ENCODE measurements at places on chromosomes 6 and 20.

- no peak for DNase-seq
Observed at GRCh38 chr20:13024596-13024995, 15.8 kb downstream of the SPTLC3 start.

DNA sequence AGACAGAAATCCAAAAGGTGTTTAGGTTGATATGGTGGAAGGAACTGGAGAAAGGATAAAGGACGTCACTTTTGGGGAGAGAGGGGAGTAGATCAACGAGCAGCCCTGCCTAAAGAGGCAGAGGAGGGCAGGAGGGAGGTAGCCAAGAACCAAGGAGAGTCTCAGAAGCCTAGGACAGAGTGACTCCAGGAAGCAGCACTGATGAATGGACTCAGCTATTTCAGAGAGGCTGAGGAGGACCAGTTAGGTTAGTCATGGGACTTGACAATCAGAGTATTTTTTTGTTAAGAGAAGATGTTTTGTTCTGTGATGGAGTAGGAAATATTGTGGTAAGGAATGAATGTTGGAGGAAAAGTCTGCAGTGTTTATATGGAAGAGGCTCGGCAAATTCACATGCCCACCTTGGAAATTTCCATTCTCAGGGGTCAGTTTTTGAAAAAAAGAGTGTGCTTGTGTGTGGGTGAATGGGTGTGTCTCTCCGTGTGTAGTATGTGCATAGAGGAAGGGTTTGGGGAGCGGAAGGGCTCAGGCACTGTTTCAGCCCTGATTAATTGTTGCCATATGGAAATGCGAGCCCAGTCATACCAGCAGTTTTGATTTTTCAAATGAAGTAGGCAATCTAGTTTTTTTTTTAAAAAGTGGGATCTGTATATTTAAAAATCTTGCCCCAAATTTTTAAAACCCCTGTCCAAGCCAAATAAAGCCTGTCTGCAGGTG, 303.6 kb downstream of the SAMD5 start:
- DNase-seq: no peak

DNA sequence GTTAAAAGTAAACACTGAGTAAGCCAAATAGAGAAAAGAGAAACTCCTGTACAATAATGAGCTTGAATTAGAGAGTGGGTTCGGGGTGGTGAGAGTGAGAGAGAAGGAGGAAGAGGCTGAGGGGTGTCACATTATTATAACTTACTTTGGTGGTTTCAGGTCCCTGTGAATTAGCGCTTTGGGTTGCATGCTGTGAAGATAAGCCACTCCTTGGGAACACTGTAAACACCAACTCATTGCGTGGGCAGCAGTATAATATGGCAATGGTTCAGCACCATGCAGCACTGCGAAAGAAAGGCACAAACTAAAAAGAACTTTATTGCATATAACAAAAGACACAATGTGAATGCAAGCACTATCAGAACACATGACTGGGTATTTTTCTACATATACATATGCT, 26.9 kb downstream of the MAP3K7 start:
- no peak for DNase-seq

GRCh38 chr6:39440039-39440426, 117.5 kb upstream of the KCNK16 start:
- DNase-seq: no peak

GRCh38 chr6:100379386-100379785, 85.3 kb downstream of the SIM1 start:
- DNase-seq: no peak

GRCh38 chr6:42241915-42242314, 24.3 kb upstream of the MRPS10 start:
- DNase-seq: no peak

- no peak for DNase-seq
Observed at GRCh38 chr20:20638878-20639277, 73.6 kb downstream of the RALGAPA2 start.

GRCh38 chr6:161137320-161137719, 136.5 kb downstream of the AGPAT4 start:
- no peak for DNase-seq

DNA sequence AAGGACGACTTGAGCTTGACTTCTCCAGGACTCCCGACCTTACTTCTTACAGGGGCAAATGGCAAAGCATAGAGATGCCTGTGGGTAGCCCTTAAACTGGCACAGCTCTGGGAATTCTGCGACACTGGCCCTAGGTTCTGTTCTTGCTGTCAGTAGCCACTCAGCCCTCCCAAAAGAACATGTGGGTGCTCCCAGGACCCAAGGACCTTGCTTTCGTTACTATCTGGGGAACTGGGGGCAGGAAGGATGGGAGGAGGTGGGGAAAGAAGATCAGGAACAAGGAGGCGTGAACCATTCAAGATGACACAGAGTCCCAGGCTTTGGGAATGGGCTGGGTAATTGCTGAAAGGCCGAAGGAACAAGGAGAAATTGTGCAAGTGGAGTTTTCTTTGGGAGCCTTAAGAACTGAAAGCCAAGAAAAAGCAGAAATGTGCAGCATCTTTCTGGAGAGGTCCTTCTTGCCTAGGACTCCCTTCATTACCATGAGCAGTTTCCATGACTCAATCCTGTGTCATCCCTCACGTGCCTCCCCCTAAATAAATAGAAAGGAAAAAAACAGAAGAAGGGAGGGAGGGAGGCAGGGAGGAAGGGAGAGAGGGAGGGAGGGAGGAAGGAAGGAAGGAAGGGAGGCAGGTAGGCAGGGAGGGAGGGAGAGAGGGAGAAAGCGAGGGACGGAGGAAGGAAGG, 284.6 kb upstream of the FOXQ1 start:
- DNase-seq: no peak

DNA sequence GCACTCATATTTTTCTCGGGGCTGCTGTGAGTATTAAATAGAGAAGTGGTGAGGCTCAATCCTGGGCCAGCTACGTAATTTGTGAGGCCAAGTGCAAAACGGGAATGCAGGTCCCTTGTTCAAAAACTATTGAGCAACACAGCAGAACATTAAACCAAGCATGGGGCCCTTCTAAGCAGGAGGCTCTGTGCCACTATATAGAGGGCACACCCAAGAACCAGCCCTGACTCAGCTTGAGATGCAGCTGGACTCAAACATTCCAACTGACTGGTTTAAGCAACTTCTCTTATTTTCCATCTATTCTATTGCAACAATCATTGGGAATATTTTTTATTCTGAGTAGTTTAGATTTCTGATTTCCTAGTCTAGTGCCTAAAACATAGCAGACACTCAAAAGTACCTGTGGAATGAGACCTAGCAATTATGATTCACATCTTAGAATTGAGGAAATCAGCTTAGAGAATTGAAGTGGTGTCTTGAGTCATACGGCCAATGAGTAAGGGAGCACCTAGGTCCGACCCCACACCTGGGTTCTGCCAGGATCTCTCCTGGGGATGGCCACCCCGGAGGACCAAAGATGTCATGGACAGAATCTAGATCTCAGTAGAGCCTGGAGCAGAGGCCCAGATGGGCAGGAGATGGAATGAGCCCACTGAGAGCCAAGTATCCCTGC, 1.3 kb downstream of the SIRPB2 start:
- DNase-seq: no peak

DNA sequence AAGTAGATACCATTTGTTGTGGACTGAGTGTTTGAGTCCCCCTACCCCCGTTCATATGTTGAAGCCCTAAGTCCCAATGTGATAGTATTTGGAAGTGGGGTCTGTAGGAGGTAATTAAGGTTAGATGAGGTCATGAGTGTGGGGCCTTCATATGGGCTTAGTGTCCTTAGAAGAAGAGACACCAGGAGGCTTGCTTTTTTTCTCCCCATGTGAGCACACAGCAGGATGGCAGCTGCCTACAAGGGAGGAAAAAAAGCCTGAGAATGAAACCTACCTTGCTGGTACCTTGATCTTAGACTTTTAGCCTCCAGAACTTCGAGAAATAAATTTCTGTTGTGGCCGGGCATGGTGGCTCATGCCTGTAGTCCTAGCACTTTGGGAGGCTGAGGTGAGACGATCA, 67.9 kb upstream of the TULP4 start:
- no peak for DNase-seq

DNA sequence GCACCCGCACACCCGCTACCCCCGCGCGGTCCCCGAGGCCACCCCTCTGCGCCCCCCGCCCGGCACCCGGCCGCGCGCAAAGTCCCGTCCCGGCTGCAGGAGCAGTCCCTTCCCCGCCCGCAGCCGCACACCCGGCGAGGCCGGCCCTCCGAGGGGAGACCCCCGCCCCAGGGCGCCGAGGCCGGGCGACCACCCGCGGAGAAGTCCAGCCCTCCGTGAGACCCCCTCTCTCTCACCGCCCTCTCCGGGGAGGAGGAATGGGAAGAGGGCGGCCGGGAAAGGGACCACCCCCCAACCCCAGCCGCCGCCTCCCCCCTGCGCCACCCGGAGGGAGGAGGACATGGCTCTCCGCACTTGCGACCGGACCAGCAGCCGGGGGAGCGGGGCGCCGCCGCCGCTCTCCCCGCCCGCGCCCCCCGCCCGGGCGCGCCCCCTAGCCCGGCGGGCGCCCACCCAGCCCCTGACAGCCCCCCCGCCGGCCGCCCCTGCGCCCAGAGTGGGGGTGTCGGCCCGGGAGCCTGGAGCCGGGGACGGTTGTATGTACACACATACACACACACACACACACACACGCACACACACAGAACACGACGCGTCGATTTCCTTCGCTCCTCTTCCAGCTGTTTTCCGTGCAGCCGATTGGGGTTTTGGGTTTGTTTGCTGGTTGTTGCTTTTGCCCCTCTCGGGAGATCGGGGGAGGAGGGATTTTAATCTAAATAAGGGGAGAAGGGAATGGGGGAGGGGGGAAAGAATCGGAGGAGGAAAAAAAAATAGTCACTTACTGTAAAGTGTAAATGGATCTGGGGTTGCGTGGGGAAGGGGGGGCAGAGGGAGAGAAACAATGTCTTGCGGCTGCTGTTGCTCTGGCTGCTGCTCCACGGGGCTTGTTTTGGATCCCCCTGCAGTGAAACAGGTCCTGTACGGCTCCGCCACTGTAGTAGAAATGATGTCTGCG, at the start of gene ATXN1:
TSS of gene ATXN1 (minus strand) at position 945 of the 955 bp plus-strand sequence.
- peak; percentile 25 for DNase-seq

DNA sequence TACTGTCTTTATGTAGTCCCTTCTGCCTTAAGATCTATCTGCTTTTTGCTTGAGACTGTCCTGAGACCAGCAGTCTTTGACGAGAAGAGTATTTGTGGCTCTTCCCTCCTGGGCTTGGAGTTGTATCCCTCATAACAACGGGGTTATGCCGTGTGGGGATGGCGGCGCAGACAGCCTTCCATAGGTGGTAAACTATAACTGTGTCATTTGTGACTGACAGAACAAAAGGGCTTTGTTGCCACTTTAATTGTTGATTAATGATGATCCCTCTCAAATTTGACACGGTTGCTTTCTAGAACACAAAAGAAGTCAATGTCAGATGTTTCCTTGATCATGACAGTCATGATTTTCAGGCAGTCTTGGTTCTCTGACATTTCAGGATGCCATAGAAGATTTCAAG, 196.6 kb downstream of the JARID2 start:
- DNase-seq: no peak

DNA sequence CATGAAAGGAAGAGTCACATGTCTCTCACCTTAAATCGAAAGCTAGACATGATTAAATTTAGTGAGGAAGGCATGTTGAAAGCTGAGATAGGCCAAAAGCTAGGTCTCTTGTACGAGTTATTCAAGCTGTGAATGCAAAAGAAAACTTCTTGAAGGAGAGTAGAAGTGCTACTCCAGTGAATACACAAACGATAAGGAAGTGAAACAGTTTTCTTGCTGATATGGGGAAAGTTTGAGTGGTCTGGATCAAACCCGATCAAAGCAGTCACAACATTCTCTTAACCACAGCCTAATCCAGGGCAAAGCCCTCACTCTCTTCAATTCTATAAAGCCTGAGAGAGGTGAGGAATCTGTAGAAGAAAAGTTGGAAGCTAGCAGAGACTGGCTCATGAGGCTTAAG, 1.9 kb upstream of the TPD52L1 start:
- DNase-seq: no peak

- DNase-seq: no peak
Observed at GRCh38 chr6:163337958-163338357, 76.6 kb upstream of the QKI start.

- no peak for DNase-seq
Observed at GRCh38 chr6:136522636-136523035, 27.6 kb downstream of the MAP7 start.

- no peak for DNase-seq
Observed at GRCh38 chr6:118980063-118980462, 45.1 kb upstream of the MCM9 start.

GRCh38 chr6:150145830-150146229, 3.0 kb downstream of the PPP1R14C start:
- DNase-seq: no peak

- DNase-seq: no peak
Observed at GRCh38 chr20:34305333-34306230, 2.4 kb upstream of the AHCY start.

GRCh38 chr6:117269638-117270054, 4.3 kb downstream of the VGLL2 start:
- DNase-seq: no peak

GRCh38 chr6:166032366-166033200, 135.1 kb downstream of the TBXT start:
- DNase-seq: no peak

DNA sequence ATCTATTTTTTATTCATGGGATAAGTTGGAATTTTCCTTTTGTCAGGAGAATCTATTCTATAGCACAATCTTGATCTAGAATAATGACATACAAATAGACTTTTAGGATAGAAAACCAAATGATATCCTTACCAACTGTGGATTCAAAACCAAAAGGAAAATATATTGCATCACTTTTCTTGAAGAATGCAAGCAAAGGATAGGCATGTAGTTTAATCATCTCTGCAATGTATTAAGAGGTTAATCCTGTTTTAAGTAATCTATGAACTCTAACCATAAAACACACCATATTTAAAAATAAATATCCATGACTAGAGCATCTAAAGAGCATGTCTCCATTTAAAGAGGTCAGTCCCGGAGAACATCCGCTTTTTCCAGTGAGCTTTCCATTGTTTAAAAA, 106.7 kb upstream of the CNKSR3 start:
- DNase-seq: no peak

DNA sequence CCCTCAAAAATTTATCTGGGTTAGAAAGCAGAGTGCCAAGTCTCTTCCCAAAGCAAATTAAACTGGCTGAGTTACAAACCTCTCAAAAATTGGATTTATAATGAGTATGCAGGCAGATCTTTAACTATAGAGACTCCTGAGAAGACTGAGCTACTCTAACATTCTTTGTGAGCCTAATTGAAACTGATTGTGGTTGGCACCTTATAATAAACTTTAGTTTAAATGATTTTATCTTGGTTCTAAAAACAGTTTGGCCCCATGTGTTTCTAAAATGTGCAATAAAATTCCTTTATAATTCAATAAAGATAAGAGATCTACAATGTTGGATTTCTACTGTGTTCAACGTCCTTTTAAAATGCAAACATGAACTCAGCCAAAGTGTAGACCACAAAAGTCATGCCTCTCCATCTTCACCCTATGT, 480.2 kb upstream of the RNF217 start:
- DNase-seq: no peak

GRCh38 chr20:59816146-59816738, 117.2 kb downstream of the SYCP2 start:
- no peak for DNase-seq

GRCh38 chr6:3431994-3432393, 24.9 kb downstream of the SLC22A23 start:
- DNase-seq: no peak
